ENCODE measurements at places on chromosomes 4 and X. TPM values are rescaled to one million over a fixed set of nuclear protein-coding genes. Genes with fewer than 3 reads are reported as not detected.

- DNase-seq = no peak
These were observed 10.7 kb downstream of the SEPTIN6 start for GRCh38 chrX:119682019-119682989.

GRCh38 chrX:150201841-150202240 lies 161.3 kb upstream of the MAMLD1 start:
- DNase-seq = no peak

GRCh38 chr4:5052204-5052702 lies 973 bp downstream of the STK32B start:
- no peak for DNase-seq

DNA sequence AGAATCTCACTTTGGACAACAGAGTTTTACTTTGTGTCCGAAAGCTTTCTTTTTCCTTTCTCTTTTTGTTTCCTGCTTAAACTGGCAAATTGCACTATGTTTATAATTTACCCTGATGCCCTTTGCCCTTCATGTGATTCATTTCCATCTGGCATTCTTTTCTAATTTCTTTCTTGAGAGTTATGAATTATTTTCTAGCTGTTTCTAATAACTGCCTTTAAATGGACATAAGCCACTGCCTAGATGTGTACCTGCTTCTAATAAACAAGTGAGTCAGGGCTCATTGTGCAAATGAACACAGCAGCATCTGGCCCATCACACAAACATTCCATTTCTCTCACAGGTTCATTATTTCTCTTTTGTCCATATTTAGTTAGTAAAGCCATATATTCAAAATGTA lies 242.3 kb upstream of the GPRIN3 start:
- DNase-seq = no peak

- no peak for DNase-seq
These were observed 56.7 kb upstream of the TMEM131L start for GRCh38 chr4:153409412-153409811.

GRCh38 chr4:2833671-2834000 lies 10.0 kb upstream of the ADD1 start:
- DNase-seq = no peak

DNA sequence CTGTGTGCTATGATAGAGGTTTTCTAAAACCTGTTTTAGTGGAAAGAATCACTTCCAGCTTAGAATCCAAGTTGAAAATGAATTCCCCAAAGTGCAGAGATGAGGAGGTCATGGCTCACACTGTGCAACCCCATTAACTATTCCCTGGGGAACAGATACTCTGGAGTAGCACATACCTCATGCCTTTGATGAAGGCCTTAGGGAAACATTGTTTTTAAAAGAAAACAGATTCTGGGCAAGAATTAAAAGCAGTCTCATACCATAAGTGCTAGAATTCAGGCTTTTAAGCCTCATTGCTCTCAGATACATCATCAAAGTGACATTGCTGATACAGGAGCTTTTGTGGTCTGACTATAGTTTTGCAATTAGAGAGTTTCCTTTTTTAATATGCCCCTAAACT lies 115.1 kb downstream of the NDST4 start:
- no peak for DNase-seq

GRCh38 chr4:182679533-182679932 lies 237.7 kb downstream of the DCTD start:
- DNase-seq = no peak

GRCh38 chr4:93740890-93741289 lies 87.7 kb upstream of the ATOH1 start:
- DNase-seq = no peak

- DNase-seq = no peak
These were observed 122.6 kb downstream of the SORBS2 start for GRCh38 chr4:185689407-185689806.

- DNase-seq = no peak
These were observed 8.0 kb upstream of the KCNE5 start for GRCh38 chrX:109632906-109633504.

GRCh38 chrX:100928660-100929613 lies at the start of gene XKRX:
XKRX (minus strand) TSS chrX:100928917; CDS start chrX:100928304, 613 bp downstream.
- DNase-seq = peak; percentile 5

GRCh38 chrX:7086384-7086783 lies 61.1 kb upstream of the STS start:
- no peak for DNase-seq

DNA sequence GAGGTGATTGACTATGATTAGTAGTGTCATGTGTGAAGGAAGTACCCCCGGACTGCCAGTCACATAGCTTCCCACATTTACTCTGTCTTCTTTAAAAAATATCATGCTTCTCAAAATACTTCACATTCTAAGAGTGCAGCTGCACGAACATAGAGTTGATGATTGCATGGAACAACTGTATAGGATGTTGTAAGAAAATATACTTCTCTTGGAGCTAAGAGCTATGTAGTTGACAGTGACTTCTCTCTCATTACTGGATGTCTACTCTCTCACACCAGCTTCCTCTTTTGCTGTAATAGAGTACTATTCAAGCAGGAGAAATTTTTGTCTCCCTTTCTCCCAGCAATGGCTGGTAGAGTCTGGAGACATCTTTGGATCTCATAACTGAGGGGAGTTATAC lies 99.4 kb upstream of the PUDP start:
- DNase-seq = no peak

DNA sequence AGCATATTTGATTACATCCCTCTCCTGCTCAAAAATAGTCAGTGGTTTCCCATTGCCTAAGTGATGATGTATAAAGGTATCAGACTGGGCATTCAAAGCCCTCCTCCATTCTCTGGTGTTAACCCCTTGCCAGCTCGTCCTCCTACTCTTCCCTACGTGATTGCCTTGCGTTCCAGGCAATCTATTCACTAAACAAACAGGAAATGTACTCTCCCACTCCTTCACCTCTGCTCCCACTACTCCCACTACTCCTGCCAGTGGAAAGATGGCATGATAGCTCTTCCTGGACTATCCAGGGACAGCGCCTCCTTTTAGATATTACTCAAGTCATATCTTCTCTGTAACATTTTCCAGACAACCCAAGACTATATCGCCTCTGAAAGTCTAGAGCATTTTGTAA lies 5.8 kb downstream of the DGAT2L6 start:
- no peak for DNase-seq

GRCh38 chr4:6049985-6050384 lies 31.8 kb upstream of the C4orf50 start:
- no peak for DNase-seq

GRCh38 chrX:69389101-69389501 lies 115.0 kb upstream of the NALF2 start:
- DNase-seq = no peak

- DNase-seq = no peak
These were observed 238.9 kb downstream of the MAML3 start for GRCh38 chr4:139915037-139915436.

- no peak for DNase-seq
These were observed 14.4 kb upstream of the ARSJ start for GRCh38 chr4:113993887-113994286.

- peak; percentile 26 for DNase-seq
These were observed at the start of gene HDAC8 for GRCh38 chrX:72572248-72573157. HDAC8 (minus strand) TSS chrX:72572843; CDS start chrX:72572761, 82 bp downstream.

GRCh38 chr4:56790691-56791091 lies 30.8 kb downstream of the SPINK2 start:
- no peak for DNase-seq

GRCh38 chr4:176320976-176321361 lies 1.2 kb downstream of the SPCS3 start:
- DNase-seq = no peak

DNA sequence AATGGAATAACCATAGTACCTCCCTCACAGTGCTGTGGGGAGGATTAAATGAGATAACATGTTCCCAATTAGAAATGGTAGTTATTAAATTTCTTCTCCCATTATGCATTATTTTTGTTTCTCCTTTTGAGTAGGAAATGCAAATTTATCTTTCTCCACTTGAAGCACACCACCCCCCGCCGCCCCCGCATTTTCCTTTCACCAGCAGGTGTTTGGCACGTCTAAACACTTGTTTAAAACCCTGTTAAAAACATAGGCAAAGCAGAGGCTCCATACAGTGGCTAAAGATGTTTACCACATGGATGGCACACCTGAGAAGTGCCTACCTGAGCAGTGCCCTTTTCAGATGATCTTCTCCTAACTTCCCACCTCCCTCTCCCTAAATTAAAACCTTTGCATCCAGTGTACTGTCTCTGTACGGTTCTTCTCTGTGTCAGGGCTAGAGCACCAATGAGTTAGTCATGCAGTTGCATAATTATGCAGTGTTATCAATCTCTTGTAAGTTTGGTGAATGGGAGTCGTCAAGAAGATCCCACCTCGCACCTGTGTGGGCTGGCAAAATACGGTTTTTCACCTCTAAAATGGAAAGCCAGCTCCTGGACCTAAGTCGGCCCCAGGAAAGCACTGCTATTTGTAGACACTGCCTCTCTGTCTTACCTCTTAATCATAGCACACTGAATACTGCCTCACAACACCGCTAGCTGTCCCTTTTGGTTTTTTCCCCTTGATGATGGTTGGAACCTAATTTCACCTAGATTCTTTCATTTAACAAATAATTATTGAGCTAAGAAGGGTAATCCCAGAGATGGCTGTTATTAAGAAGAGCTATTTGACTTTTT lies 122.0 kb downstream of the CT47B1 start:
- DNase-seq = no peak

Gene PRDM8
- total RNA-seq = 11.9 TPM

Gene BCLAF3
- 6.2 TPM for total RNA-seq

Gene MUC7
- total RNA-seq = not detected

Gene GYG2
- total RNA-seq = not detected

Gene RASSF6
- total RNA-seq = not detected

Gene SPON2
- 12.1 TPM for total RNA-seq

Gene SERTM2
- total RNA-seq = not detected

Gene PDGFC
- total RNA-seq = not detected

Measured in activated T-helper 1 cell treated with anti-CD3 and anti-CD28 coated beads, Interleukin-12 subunit alpha, Interleukin-12 subunit beta, Interleukin-2, Interleukin-4 antibody, amounts not matched to agents 30 ng/mL and 10 ng/mL and 1 ng/mL, durations not matched to agents 14 hours and 24 hours and 36 hours (primary cell).